AG20443 (cell line): ENCODE measurements at places on chromosomes 6 and 20.
A peak's percentile ranks its signal among the peaks of the same experiment; 100 is the strongest.

- no peak for DNase-seq
Observed at GRCh38 chr6:93790981-93791380, 371.6 kb upstream of the EPHA7 start.

GRCh38 chr20:54263116-54263690 is 55.3 kb downstream of the PFDN4 start:
- no peak for DNase-seq

GRCh38 chr6:23435798-23436197 is 690.2 kb upstream of the NRSN1 start:
- no peak for DNase-seq

DNA sequence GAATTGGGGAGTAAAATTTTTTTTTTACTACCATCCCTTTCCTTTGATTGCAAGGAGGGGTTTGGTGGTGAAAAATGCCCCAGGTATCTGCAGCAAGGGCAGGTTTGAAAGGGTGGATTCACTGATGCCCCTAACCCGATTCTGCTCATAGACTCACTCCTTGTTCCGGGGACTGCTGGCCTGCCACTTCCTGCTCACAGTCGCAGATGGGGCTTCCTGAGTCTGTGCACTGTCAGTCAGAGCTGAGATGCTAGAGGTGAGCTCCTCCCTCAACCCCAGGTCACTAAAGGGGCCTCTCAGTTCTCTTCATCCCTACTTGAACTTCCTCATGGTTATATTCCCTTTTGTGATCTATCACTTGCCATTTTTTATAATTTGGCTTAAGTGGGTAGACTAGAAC is 357.9 kb downstream of the FARS2 start:
- DNase-seq, result no peak

GRCh38 chr20:53030061-53030460 is 57.9 kb downstream of the TSHZ2 start:
- no peak for DNase-seq

DNA sequence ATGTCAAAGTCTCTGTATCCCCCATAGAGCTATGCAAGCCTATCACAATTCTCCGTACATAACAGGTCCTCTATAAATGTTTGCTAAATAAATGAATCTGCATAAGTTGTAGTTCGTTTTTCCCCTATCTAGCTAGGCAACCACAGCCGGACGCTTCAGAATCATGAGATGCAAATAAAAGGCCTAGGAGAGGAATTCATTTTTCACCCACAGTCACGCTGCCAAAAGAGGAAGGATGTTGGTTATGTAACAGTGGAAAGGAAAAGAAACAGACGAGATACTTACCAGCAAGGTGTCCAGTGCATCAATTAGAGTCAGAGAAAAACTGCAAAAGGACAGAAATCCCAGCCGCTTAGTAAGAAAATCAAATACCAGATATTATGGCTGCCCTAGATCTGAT is 2.4 kb downstream of the EDEM2 start:
- no peak for DNase-seq

DNA sequence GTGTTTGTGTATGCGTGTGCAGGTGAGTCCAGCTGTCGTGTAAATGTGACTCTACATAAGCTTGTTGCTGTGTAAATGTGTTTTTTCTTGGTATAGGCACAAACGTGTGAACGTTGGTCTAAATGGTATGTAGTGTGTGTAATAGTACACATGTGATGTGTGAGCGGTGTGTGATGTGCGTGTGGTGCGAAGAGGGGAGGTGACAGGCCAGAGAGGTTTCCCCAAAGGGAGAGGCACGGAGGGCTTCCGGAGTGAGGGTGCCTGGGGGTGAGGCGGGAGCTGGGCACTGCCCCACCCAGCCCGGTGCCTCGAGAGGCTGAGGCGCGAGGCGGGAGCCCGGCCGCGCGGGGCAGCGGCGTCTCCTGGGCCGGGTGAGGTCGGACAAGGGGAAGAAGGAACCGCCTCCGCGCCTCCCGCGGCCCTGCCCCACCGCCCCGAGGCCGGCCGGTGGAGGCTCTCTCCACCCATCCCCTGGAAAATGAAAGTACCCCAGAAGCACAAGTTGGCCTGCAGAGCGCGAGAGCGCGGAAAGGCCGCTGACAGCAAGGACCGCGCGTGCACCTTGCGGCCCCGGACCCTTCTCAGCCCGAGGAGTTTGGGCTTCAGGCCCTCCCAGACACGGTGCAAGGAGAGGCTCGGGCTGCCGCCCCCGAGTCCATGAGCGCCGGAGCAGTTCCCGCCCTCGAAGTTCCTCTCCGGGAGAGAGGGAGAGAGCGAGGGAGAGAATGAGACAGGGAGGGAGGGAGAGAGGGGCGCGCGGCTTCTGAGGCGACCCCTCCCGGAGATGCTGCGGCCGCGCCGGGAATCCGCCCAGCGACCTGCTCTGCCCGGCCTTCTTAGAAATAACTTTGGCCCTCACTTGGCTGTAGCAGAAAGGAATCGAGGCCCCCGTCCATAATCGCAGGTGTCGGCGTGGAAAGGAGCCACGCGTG is 43.2 kb upstream of the OSTM1 start:
- DNase-seq, result peak; percentile 53

- no peak for DNase-seq
Observed at GRCh38 chr6:116954938-116955337, 77.9 kb downstream of the RFX6 start.

GRCh38 chr20:41137614-41138474 is 501 bp downstream of the PLCG1 start:
- peak; percentile 83 for DNase-seq

DNA sequence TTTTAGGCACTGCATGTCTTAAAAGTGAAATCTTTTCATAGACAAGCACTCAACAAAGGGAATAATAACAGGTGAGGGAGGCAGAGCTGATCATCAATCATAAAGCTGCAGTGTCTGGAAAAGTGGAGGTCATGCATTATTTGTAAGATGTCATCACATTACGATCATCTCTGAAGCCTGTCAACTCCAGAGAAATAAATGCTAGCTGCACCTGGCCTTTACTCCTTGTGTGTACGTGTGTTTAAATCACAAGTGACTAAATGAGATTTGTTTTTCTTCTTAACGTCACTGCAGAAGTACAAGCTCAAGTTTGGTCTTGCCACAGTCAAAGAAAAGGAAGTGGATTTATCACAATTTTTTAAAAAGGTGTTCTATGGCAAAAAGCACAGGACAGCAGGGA is 275.5 kb upstream of the SGK1 start:
- no peak for DNase-seq

DNA sequence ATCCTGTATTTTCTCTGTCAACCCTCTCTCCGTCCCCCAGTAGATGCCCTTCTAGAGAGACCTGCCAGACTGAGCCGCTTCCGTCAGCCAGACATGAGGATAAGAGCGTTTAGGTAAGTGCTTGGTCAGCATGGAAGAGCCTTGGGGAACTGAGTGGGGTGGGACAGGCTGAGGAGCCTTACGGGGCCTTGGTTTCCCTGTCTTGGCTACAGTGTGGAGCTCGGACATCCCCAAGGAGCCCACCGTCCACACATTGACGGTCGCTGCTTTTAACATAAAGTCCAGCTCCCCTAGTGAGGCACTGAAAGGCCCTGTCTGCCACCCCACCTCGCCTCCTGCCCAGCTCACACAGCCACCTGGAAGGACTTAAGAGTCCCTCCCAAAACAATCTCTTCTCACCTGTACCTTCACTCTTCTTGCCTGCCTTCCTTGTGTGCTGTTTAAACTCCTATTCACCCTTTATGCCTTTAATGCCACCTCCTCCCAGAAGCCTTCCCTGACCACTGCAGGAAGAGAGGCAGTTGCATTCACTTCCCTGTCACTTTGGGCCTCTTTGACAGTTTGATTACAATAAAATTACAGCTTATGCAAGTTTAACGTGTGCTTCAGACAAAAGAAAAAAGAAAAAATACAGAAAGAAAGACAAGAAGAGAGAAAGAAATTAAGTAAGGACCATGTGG is 42.3 kb downstream of the PDYN start:
- no peak for DNase-seq

DNA sequence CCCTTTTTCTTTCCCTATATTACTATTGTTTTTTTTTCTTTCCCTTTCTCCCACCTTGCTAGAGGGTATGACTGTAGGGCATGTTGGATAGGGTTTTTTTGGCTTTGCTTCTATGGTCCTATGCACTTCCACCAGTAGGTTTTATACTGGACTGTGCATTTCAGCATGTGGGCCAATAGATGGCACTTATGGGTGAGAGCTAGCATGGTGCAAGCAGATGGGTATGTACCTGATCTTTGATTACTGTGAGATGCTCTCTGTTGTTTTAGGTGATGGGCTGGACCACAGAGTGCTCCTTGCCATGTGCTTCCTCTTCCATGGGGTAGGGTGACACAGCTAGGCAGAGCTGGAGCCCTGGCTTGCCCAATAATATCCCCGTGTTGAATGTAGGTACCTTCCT is 128.5 kb upstream of the CHD6 start:
- no peak for DNase-seq

- DNase-seq, result peak; percentile 72
Observed at GRCh38 chr6:47787620-47788497, 6.0 kb downstream of the OPN5 start.

- DNase-seq, result no peak
Observed at GRCh38 chr6:160048471-160048870, 73.1 kb upstream of the SLC22A1 start.

- no peak for DNase-seq
Observed at GRCh38 chr6:137700751-137701477, 166.1 kb upstream of the TNFAIP3 start.

- DNase-seq, result no peak
Observed at GRCh38 chr6:170192905-170193304, 98.0 kb downstream of the DLL1 start.

- DNase-seq, result no peak
Observed at GRCh38 chr20:48609491-48609978, 218.3 kb downstream of the PREX1 start.

GRCh38 chr6:62286470-62286843 is 432 bp upstream of the KHDRBS2 start:
- DNase-seq, result no peak

GRCh38 chr20:43787937-43788336 is 61.1 kb upstream of the GTSF1L start:
- no peak for DNase-seq

DNA sequence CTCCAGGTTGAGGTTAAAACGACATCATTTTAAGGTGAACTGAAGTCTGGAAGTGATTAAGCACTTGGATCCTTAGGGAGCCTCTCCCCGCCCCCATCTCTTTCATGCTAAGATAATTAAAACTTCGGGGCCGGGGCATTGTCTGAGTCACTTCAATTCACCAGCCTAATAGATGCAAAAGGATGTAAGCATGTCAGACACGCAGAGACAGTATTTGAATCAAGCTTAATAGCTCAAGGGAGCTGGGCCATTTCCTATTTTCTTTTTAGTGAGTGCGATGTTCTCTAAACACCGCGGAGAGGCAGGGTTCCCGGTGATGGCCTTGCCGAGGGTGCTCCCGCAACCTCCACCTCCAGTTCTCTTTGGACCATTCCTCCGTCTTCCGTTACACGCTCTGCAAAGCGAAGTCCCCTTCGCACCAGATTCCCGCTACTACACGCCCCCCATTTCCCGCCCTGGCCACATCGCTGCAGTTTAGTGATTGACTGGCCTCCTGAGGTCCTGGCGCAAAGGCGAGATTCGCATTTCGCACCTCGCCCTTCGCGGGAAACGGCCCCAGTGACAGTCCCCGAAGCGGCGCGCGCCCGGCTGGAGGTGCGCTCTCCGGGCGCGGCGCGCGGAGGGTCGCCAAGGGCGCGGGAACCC is 516 bp upstream of the IRF4 start:
- no peak for DNase-seq

- DNase-seq, result no peak
Observed at GRCh38 chr6:131763749-131764148, 44.1 kb upstream of the ENPP1 start.

GRCh38 chr20:49526056-49526455 is 41.9 kb downstream of the PTGIS start:
- no peak for DNase-seq

DNA sequence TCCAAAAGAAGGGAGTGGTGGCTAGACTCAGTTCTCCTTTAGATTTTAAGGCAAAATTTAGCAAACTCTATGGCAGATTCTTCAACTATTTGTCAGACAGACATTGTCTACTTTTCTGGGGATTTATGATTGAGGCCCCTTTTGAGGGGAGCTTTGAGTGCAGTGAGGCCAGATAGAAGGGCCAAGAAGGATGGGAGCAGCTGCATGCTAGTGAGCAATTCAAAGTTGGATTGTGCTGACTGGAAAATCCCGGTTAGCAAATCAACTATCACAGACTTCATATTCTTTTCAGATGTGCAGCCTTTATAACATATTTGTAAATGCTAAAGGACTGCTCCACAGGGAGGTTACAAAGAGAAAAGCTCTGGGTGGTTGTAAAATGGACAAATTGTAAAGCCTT is 35.0 kb upstream of the ESR1 start:
- no peak for DNase-seq

GRCh38 chr6:56814802-56815201 is 140.1 kb upstream of the BEND6 start:
- no peak for DNase-seq

- no peak for DNase-seq
Observed at GRCh38 chr6:126361832-126362440, 22.0 kb downstream of the CENPW start.
